ENCODE measurements at places on chromosomes 1 and 21.

DNA sequence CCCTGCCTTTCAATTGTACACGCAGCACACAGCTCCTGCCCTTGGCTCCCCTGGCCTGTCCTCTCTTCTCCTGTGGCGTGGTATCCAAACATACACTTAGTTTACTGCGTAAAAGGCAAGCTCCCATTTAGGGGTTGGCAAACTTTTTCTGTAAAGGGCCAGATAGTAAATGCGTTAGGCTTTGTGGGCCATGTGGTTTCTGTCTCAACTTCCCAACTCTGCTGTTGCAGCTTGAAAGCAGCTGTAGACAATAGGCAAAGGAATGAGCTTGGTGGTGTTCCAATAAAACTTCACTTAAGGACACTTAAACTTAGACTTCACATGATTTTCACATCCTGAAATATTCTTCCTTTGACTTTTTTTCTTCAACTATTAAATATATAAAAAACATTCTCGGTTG, 63.3 kb downstream of the RHOU start:
- no peak for DNase-seq

- DNase-seq, result no peak
These were observed 60.9 kb upstream of the POU2F1 start for GRCh38 chr1:167159782-167160181.

DNA sequence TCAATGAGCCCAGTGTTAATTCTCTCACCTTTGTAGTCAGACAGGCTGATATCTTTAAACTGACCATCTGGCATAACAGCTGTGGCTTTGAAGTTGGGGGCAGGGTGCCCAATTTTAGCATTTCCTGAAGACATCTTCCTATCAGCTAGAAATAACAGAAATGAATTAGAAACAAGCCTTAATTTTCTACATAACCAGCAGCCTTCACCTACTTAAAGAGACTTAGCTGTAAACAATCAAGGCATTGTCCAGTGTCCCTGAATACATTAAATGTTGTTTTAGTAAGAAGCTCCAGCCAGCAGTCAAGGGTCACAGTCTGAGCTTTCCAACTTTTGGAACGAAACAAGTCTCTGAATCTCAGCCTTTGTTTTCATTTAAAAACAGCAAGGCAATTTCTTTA, 2.8 kb downstream of the PRDX1 start:
- no peak for DNase-seq

DNA sequence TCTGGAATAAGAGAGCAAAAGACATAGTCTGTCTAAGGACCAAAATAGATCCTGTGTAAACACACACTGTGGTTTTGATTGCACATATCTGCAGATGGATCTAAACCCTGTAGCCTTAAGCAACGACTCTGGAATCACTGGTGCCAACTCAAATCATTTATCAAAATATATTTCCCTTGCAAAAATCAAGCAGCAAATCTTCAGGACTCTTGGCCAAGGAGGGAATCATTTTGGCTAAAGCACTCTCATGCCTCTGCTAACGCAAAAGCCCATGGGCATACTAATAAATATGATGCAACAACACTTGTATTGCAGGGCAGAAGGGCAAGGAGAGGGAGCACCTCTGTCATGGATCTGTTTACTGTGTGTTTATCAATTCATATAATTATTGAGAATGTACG, 155.4 kb upstream of the DUSP10 start:
- DNase-seq, result no peak

- DNase-seq, result no peak
These were observed 52.4 kb downstream of the KIF26B start for GRCh38 chr1:245207056-245207638.

DNA sequence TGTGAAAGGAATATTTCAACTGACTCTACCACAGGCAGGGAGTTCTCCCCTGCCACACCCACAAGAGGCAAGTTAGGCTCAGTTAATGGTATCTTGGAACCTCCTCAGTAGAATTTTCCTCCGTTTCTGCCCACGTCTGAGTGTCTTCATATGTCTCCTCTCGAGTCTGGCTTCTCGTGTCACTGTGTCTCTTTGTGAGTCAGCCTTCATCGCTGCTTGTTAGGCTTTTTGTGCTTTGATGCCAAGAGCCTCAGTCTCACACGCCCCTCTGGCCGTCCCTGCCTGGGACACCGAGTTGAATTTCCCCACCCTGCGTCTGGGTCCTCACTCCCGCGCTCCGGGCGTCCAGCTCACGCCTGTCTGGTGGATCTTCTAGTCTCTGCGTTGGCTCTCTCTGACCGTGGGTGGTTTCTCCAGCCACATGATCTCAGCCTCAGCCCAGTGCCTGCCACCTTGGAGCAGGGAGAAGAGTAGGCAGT, 125.7 kb upstream of the GADD45A start:
- DNase-seq, result no peak
